Cardiac fibroblast (primary cell): ENCODE measurements at places on chromosomes 1 and 21.

GRCh38 chr1:10681296-10682107 is 114.9 kb downstream of the CASZ1 start:
- no peak for DNase-seq

DNA sequence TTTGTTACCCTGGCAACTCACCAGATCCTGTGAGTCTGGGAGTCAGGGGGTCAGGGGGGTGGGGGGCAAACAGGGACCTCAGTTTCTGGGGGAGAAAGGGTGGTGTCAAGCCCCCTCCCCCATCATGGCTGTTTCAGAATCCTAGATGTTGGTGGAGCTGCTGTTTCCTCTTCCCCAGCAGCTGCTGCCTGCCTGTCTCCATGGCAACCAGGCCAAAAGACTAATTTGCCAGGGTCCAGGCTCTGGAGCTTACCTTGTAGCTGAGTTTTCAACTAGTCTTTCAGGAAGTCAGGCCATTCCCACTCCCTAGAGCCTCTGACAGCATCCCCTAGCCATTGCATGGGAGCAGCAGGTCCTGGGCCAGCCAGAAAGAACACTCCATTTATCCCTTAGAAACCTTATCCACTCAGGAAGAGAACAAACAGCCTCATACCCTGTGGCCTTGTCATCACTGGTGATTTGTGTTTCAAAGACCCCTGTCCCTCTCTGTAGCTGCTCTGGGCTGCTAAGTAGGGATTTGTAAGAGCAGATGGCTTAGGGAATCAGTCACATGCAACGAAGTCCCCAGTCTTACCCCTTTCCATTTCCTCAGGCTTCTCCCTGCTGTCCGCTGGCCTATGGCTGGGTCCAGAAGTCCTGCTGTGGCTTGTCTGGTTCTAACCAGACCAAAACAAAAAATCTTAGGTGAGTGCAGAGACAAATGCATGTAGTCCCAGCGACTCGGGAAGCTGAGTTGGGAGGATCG is 21.5 kb upstream of the STMN1 start:
- no peak for DNase-seq

DNA sequence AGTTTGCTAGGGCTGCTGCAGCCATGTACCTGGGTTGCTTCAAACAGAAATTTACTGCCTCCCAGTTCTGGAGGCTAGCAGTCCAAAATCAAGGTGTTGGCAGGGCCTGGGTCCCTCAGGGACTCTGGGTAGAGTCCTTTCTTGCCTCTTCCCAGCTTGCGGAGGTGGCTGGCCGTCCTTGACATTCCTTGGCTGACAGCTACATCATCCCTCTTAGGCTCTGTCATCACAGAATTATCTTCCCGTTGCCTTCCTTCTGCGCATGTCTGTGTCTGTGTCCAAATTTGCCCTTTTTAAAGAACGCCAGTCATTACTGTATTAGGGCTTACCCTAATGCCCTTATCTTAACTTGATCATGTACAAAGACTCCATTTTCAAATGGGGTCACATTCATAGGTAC is 37.6 kb upstream of the PGBD5 start:
- no peak for DNase-seq

DNA sequence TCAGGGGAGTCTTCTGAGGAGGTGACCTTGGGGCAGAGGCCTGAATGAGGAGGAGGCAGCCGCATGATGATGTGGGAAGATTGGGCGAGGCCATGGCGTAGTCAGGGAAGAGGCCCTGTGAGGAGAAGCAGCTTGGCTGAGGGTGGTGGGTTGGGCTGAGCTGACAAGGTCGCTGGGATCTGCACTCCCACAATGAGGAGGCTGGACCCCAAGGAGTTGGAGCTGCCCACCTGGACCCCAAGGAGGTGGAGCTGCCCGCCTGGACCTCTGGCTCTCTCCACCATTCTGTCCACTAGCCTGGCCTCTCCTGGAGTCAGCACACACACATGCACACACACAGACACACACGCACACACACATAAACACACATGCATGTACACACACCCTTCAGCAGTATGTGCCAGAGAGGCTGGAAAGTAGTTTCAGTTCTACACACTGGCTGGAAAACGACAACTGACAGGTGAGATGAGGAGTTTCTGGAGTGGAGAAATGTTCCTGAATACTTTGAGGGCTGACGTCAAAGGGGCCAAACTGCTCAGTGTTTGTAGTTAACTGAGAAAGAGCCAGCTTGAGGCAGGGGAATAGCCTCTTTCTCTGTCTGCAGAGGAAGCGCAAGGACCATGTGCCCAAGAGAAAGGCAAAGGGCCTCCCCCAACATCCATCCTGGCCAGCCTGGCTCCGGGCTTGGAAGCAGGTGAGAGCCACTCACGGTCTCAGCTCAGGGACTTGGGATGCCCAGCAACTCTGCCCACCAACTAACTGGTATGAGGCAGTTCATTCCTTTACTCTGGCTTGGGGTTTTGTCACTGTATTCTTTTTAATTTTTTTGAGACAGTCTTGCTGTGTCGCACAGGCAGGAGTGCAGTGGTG is 7.1 kb downstream of the SMPDL3B start:
- peak; percentile 7 for DNase-seq

GRCh38 chr1:163922743-163923201 is 601.0 kb downstream of the NUF2 start:
- no peak for DNase-seq

GRCh38 chr1:16615253-16616252 is 2.2 kb upstream of the NBPF1 start:
- no peak for DNase-seq

DNA sequence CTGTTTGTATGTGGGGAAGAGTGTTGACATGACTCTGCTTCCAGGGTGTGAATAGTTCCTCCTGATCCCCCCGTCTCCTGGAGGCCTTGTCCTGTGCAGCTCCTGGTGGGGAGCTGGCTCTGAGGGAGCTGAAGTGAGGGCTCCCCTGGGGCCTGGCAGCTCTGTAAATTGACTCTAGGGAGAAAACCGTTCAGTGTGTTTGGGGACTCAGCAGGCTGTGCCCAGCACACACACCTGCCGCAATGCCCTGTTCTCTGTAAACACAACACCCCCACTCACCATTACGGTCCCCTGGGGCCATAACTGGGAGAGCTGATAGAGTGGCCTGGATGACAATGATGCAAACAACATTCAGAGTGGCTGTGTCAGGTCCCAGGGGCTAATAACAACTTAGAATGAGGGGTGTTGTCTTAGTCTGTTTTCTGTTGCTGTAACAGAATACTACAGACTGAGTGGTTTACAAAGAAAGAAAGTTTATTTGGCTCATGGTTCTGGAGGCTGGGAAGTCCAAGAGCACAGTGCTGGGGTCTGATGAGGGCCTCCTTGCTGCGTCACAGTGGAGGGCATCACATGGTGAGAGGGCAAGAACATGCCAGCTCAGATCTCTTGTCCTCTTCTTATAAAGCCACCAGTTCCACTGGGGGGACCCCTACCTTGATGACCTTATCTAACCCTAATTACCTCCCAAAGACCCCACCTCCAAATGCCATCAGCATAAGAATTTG is 15.3 kb downstream of the ADORA1 start:
- no peak for DNase-seq

DNA sequence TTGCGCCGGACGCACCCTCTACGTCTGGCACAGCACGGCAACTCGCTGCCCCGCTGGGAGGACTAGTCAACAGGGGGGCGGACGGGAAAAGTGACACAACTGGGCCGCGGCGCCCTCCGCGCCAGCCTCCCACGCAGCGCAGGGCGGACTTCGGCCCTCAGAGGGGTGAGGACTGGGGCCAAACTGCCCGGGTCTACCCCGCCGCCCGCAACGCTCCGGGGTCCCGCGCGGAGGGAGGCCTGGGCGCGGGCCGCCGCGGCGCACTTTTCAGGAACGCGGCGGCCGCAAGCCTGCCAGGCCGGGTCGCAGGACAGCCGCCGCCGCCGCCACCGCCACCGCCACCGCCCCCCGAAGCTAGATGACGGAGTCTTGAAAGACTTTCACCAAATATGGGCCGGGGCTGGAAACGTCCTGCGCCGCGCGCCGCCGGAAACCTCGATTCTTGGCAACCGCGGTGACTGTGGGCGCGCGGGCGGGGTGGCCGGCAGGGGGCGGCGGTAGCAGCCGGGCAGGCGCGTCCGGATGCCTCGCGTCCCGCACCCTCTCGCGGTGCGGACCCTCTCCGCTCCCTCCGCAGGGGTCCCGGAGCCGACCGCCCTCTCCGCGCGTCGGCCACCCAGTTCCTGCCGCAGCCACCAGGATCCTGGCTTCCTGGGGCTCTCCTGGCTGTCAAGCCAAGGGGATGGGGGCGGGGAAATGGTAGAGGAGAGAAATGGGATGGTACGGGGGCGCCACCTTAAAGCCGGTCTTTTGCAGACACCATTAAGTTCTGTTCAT is 3.7 kb upstream of the CCN1 start:
- peak; percentile 92 for DNase-seq

DNA sequence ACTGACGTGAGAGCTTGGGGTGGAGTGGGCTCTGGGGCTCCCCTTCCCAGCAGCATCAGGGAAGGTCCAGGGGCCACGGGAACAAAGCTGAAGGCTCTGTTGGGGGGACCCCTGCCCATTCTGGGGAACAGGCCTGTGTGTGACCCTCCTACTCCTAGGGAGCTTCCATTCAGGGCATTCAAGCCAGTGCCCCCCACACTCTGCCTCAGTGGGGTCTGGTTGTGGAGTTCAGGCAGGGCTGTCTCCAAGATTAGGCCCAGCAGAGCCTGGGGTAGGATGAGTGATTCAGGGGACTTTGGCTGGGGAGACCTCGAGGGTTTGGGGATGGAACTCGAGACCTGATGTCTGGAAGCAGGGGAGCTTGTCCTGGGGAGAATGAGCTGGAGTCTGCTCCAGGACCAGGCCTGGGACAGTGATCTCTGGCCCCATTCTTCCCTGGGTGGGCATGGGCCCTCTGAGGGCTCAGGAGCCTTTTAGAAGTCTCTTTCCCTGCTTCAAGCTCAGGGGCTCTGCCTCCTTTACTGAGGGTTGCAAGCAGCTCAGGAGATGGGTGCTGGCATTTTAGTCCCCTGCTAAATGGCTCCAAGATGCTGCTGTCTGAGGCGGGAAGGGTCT is 81.7 kb downstream of the PTPRU start:
- no peak for DNase-seq

DNA sequence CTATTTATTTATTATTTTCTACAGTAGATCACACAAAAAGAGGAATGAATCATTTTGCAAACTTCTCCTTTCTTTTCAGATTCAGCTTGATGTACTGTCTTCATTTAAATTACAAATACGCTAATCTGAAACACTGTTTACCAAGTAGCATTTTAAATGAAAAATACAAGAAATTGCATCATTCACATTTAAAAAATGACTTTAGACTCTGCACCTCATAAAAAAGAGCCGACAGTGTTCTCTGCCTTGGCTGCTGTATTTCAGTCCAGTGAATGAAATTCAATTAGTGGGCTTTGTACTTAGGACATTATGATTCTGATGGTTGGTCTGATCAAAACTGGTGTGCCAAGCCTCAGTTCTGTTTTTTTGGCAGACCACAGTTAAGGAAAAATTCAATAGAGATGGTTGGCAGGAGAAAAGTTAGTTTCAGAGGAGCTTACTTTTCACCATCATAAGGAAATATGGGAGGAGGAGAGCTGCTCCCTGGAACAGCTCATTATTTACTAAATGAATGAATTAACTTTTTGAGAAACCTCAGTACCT is 222.4 kb upstream of the ESRRG start:
- DNase-seq: no peak

- no peak for DNase-seq
Observed at GRCh38 chr21:15895142-15896106, 165.6 kb downstream of the USP25 start.

GRCh38 chr1:152447484-152447883 is 33.4 kb upstream of the CRNN start:
- no peak for DNase-seq

DNA sequence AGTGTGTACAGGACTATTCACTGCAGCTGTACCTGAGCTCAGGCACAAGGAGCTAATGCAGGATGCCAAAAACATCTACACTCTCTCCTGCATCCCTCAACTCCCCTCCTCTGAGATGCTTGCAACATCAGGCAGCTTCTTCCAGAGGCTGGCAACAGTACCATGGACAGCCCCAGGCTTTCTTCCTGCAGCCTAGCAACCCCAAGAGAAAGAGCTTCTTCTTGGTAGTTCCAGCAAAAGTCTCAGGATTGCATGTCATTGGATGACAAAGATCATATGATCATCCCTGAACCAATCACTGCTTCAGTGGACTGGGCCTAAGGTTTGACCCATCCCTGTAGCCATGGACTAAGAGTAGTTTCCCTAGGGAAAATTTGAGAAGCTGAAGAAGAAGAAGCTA is 46.7 kb downstream of the CAMK2N1 start:
- DNase-seq: peak; percentile 49

DNA sequence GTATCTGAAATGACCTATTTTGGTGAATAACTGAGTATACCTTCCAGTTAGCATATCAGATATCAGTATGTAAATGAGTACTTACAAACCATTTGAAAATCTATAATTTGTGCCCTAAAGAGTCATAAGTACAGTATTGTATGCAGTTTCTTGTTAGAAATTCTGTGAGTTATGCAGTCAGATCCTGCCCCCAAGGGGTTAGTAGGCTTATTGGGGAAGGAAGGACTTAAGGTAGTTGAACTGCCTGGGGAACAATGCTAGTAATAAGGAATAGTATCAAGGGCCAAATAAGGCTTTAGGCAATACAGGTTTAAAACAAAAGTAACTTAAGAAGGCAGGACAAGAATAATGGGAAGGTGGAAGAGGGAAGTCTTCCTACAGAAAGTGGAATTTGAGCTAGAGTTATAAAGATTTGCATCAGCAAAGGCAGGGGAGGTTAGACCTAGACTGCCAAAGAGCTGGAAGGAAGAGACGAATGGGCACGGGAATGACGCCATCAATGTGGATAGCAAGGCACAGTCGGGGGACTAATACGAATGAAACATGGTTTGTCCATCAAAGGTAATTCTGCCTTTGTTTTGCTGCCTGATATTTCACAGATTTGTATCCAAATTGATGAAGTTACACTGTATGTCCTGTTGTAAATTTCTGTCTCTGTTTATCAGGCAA is 182.9 kb upstream of the DPYD start:
- peak; percentile 52 for DNase-seq

DNA sequence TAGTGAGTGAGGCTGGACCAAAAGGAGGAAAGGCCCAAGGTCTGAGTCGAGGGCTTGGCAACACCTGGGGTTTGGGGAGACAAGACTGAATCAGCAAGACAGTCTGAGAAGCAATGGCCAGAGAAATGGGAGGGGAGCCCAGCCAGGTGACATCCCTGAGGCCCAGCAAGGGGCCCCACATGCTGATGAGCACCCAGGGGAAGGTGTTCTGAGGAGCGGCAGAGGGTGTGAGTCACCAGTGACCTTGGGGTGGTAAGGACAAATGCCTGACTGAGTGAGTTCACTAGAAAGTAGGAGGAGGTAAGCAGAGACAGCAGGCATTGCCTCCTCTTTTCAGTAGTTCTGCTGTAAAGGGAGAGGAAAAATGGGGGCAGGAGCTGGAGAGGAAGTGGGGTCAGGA is 192.4 kb upstream of the GALNT2 start:
- DNase-seq: no peak

GRCh38 chr1:41955461-41956159 is 36.9 kb upstream of the HIVEP3 start:
- peak; percentile 73 for DNase-seq

DNA sequence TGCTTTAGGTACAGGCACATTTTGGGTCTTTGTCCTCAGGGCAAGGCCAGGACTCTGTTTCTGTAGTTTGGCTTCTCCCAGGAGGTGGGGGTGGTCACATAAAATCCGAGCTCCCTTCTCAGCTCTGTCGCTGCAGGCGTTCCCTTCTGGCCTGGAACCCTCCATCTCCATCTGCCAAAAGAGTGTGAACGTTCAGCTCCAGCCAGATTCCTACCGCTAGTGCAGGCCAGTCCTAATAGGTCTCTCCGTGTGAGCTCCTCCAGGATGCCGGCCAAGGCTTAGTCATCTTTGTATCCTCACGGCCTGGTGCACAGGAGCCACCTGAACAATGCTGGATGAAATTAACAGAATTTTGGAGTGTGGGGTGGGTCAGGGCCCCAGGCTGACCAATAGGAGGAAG is 19.9 kb upstream of the KCNA10 start:
- DNase-seq: no peak
